Bronchus fibroblast of lung (primary cell): ENCODE measurements at places on chromosomes 11 and 22. TPM values are rescaled to one million over a fixed set of nuclear protein-coding genes. Genes with fewer than 3 reads are reported as not detected.

Gene DLAT
- 38.2 and 43.4 TPM in 2 replicates for total RNA-seq

Gene PRDX5
- total RNA-seq, result 281 and 297 TPM in 2 replicates

Gene BATF2
- 1.2 and 1.3 TPM in 2 replicates for total RNA-seq

Gene POU2AF3
- 0.17 and 0.45 TPM in 2 replicates for total RNA-seq
